Pulmonary artery endothelial cell (primary cell): ENCODE measurements at places on chromosomes 4 and X. TPM values are rescaled to one million over a fixed set of nuclear protein-coding genes. Genes with fewer than 3 reads are reported as not detected.

- no peak for DNase-seq
Measured at GRCh38 chrX:7120878-7121219, 26.7 kb upstream of the STS start.

GRCh38 chrX:65866146-65866545 lies 173.7 kb downstream of the VSIG4 start:
- DNase-seq = no peak

- DNase-seq = no peak
Measured at GRCh38 chrX:1451661-1452515, 821 bp downstream of the ASMTL start.

GRCh38 chr4:5969777-5970176 lies 48.5 kb downstream of the C4orf50 start:
- no peak for DNase-seq

DNA sequence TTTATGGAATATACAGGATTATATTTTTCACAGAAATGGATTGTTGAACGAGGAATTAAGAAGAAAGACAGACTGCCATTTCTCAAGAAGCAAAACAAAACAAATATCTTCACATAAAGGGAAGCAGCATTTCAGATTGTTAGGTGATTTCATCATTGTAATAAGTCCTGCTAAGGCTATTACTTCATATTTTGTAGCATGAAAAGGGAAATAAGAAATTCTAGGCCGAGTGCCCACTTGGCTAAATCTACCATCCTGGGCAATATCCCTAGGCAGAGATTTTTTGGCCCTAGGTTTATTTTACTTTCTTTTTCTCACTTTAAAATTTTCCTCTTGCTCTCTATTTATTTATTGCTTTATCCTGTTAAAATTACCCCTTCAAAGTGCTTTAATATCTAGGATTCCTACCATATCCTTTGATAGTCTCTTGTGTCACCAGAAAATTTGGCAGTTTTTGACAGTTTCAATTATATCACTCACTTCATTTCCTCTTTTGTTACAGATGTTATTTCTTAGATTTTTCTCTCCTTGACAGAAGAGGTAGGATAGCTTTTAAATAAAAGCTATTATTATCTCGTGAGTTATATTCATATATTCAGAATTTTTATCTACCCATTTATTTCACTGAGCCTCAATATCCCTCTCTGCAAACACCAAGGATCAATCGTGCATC lies 142.3 kb downstream of the PDGFC start:
- DNase-seq = no peak

- DNase-seq = no peak
Measured at GRCh38 chr4:77601614-77602187, 3.9 kb upstream of the CXCL13 start.

- DNase-seq = no peak
Measured at GRCh38 chr4:147725673-147726072, 6.2 kb upstream of the ARHGAP10 start.

DNA sequence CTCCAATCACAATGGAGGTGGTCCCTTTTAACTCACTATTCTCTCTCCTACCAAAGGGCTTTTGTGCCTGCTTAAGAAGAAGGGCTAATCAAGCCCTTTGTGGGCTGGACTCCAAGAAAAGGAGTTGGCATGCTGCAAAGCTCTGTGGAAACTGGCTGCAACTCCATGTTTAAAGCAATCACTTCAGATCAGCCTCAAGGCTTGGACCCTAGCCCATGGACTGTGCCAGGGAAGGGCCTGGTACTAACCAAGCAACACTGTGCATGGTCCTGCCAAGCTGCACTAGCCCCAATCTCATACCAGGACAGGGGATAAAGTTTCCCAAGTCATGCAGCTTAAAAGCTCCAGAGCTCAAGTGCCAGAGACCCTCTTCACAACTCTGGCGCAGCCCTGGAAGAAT lies 86.7 kb downstream of the ATP8A1 start:
- DNase-seq = no peak

- DNase-seq = no peak
Measured at GRCh38 chr4:168264903-168265302, 53.6 kb downstream of the DDX60 start.

- DNase-seq = no peak
Measured at GRCh38 chrX:70292788-70293187, 2.9 kb downstream of the KIF4A start.

DNA sequence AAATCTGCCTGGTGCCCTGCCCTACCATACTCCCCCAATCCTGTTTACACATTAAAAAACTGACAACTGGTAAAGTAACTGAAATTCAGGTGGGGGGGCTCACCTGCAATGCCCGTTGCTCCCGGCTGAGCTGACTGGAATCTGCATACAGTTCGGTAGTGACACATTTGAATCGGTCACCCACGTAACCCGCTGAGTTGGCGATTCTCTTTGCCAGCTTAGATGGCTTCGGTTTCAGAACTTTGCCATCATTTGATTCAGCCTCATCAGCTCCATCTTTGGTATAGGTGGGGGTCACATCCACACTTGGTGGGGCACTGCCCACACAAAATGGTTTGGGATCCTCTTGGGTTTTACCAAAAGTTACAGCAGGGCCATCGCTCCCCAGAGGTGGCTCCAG lies 25.5 kb downstream of the BCOR start:
- DNase-seq = no peak

- DNase-seq = no peak
Measured at GRCh38 chrX:40082447-40083119, 15.2 kb downstream of the BCOR start.

GRCh38 chr4:180099957-180100356 lies 2143.2 kb upstream of the TENM3 start:
- no peak for DNase-seq

GRCh38 chr4:40306976-40307375 lies 28.2 kb upstream of the CHRNA9 start:
- DNase-seq = no peak

GRCh38 chrX:148069759-148070503 lies 88.8 kb downstream of the FMR1NB start:
- DNase-seq = no peak

DNA sequence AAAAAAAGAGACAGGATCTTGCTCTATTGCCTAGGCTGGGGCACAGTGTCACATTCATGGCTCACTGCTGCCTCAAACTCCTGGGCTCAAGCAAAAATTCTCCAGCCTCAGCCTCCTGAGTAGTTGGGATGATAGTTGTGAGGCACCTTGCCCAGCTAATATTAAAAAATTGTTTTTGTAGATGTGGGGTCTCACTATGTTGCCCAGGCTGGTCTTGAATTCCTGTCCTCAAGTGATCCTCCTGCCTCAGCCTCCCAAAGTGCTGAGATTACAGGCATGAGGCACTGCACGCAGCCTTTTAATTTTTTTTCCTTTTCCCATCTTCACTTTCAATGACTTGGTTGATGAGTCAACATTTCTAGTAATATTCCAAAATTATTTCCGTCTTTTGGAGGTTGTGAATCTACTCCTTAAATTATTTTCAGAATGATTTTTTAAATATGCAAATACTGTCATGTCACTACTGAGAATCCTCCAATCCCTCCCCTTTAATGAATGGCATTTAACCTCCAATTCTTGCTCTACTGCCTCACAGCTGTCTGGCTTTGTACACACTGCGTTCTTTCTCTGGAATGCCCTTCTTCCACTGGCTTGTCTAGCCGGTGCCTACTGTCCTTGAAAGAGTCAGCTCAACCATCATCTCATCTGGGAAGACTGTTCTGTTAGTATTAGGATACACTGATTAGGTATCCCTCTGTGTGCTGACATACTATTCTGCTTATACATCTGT lies 27.5 kb upstream of the DCTD start:
- no peak for DNase-seq

- no peak for DNase-seq
Measured at GRCh38 chr4:127776620-127777019, 5.5 kb upstream of the HSPA4L start.

GRCh38 chr4:79673377-79673776 lies 265.3 kb upstream of the GK2 start:
- DNase-seq = no peak

DNA sequence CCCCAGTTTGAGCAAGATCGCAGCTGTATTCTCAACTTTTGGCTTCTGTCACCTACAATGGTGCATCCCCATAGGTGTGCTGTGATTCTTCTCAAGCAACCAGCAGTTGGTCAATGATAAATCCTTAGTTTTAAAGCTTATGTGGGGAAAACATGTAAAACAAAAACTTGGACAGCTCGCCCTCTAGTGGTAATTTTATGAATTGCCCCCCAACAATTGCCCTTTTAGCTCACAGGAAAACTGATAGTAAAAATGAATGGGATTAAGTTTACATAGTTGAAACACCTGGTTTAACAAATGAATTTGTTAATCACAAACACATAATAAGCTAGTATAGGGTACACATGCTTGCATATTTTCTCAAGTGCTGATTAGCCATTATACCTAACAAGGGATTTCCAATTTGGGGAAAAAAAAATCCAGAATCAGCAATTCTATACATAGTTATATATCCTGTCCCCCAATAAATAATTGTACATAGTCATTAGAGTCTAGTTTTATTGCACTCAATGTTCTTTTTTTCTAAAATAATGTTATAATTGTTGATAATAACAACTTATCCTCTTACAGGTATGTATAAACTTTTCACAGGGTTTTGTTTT lies 30.1 kb downstream of the TEX13A start:
- no peak for DNase-seq

The GPR78 gene
- total RNA-seq = not detected in 2 replicates

The EMCN gene
- total RNA-seq = 105 and 117 TPM in 2 replicates

The TBX22 gene
- total RNA-seq = not detected in 2 replicates

The SULT1E1 gene
- total RNA-seq = 34.2 and 267 TPM in 2 replicates

The AFM gene
- not detected in 2 replicates for total RNA-seq

The SERTM2 gene
- total RNA-seq = not detected in 2 replicates

The KLHL13 gene
- 14.3 and 15.5 TPM in 2 replicates for total RNA-seq

The UGT2B7 gene
- 0.07 TPM in 1 of 2 replicates, not detected in the other for total RNA-seq

The PDCL2 gene
- total RNA-seq = not detected in 2 replicates
